ENCODE measurements at places on chromosomes 1 and 21.

- DNase-seq = no peak
Observed at GRCh38 chr1:29953961-29954360, 717.6 kb downstream of the PTPRU start.

DNA sequence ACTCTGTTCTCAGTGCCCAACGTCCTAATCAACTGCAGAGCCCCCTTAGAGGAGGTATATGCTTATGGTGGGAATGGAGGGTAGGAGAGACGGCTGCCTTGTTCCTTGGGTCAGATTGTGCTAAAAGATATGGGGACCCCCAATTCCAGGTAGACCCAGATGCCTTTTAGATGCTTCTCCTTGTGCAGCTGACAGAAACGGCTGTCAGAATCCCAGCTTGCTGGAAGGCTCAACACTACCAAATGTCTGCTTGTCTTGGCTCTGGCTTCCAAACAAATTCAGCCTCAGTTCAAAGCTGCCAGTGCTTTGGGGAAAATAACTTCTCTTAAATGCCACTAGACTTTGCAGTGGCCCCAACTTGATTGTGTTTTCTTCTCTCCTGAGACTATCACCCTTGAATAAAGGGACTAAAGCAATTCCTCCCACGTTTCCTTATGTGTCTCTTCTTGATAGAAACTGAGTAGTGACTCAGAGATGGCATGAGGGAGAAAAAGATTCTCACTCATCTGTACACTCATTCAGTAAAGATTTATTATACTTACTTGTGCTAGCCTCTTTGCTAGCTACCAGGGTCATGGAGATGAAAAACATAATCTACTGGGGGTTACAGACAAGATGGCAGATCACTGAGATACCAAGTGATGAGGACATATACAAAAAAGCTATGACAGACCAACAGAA, 3.4 kb upstream of the RNF19B start:
- no peak for DNase-seq

DNA sequence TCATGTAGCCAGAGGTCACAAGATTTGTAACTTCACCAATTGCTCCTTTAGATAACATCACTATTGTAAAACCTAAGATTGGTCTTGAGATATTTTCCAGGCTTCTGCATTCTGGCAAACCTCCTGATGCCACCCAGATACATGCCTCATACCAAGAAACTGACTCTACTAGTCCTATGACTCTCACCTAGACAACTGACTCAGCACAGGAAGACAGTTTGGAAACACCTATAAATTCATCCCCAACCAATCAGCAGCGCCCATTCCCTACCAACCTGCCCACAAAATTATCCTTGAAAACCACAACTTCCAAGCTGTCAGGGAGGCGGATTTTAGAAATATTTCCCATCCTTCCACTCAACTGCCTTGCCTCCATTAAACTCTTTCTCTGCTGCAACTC, 2.6 kb downstream of the NME7 start:
- DNase-seq = no peak

DNA sequence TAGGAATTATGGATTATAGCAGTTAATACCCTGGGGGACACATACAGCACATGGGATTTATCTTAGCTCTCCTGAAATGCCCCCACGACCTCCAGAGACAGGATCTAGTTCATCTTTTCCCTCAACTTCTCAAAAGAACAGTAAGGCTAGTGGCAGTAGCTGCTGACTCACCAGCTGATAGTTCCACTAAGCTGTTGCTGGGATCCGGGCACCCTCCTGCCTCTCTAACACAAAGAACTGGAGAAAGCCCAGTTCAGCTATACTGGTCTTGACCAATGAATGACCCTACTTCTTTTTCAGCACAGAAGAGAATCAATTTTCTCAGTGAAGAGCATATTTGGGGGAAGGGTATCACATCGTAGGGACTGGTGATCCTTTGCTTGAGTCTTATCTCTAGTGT, 84.1 kb downstream of the PGBD5 start:
- DNase-seq = no peak

DNA sequence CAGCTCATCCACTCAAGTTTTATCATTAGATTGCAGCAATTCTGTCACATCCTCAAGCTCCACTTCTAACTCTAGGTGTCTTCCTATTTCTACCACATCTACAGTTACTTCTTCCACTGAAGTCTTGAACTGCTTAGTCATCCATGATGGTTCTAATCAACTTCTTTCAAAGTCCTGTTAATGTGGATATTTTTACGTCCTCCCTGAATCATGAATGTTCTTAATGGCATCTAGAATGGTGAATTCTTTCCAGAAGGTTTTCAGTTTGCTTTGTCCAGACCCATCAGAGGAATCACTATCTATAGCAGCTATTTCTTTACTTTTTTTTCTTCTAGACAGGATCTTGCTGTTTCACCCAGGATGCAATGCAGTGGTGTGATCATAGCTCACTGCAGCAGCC, 78.0 kb upstream of the RNPC3 start:
- no peak for DNase-seq

DNA sequence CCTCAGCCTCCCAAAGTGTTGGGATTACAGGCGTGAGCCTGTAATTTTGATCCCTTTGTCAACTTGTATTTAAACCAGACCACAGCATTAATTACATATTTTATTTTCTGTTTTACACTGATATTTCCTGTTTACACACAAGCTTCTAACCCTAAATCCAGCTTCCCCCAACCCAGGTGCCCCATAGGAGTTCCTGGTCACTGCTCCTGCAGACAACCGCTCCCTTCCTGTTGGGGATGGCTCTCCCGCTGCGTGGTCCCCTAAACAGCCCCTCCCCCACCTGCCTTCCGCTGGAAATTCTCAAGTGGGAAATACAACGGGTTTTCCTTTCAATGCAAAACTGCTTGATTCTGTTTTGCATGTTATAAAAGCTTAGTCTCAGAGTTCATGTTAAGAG, 3.7 kb downstream of the CSTB start:
- no peak for DNase-seq

GRCh38 chr1:199161319-199161680, 522.5 kb downstream of the PTPRC start:
- no peak for DNase-seq

- no peak for DNase-seq
Observed at GRCh38 chr1:168223681-168224540, 1.9 kb upstream of the SFT2D2 start.

- DNase-seq = no peak
Observed at GRCh38 chr1:1272341-1273208, 1.1 kb downstream of the UBE2J2 start.

GRCh38 chr21:22885079-22885478, 1886.9 kb downstream of the NCAM2 start:
- DNase-seq = no peak

DNA sequence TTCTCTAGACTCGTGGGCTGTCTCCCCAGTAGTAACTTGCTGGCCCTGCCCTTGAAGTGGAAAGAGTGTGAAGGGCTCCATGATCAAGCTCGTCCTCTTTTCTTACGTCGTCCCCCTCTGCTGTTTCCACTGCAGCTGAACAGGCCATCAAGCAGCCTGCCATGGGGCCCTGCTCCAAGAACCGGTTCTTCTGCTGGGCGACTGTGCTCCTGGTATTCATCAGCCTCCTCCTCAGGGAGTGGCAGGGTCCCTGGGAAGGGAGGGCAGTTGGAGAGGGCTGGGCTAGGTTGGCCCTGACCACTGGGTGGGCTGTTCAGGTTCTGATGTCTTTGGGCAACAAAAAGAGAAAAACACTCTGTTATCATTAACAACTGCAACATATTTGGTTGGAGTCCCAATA, 151.5 kb downstream of the FCRL5 start:
- DNase-seq = no peak

GRCh38 chr1:207858806-207859205, 52.1 kb downstream of the CD34 start:
- no peak for DNase-seq

GRCh38 chr1:218585511-218586184, 240.5 kb downstream of the TGFB2 start:
- DNase-seq = no peak

DNA sequence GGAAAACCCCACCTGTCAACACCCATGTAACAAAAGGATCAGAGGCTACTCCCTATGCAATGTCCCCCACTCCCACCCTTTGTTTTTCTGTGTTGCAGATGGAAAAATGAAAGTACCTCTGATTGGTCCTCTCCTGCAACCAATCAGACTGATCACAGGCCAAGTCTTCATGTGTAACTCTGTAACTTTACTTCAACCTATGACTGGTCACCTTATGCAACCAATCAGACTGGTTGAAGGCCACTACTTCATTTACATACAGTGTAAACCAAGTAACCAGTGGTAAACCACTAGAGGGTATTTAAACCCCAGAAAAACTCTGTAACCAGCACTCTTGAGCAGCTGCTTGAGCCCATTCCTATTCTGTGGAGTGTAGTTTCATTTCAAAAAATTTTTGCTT, 266.3 kb upstream of the OLFM3 start:
- no peak for DNase-seq

DNA sequence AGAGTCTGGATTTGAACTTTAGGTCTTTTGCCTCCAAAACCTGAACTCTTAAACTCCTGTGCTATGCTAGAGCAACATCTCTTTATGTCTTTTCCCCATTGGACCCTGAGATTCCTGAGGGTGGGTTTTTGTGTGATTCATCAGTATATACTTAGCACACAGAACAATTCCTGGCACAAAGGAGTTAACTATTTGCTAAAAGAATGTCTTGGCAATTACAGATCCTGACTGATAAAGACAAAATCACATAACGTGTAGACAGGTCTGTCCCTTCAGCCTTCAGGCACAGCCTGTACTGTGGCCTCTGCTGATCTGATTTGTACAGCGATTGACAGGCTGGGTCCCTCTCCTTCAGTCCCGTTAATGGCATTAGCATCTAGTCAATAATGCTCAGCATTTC, 162.4 kb upstream of the BEND5 start:
- no peak for DNase-seq

DNA sequence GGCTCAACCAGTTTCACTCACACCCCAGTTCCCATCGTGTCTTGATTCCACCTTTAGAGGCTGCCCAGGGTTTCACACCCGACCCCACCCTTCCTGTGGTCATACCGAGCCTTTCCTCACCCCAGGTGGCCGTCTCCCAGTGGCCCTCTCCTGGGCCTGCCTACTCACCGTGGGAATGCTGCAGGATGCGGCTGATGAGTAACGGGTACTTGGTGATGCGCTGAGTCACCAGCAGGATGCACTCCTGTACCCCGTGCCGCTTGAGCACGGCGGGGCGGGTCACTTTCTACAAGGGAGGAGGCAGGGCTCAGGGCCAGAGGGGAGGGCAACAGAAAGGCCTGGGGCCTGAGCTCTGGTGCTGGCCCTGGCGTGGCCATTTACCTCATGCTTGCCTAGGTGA, 16.4 kb downstream of the ARHGEF2 start:
- no peak for DNase-seq

GRCh38 chr1:61241973-61242381, 159.6 kb downstream of the NFIA start:
- DNase-seq = no peak

DNA sequence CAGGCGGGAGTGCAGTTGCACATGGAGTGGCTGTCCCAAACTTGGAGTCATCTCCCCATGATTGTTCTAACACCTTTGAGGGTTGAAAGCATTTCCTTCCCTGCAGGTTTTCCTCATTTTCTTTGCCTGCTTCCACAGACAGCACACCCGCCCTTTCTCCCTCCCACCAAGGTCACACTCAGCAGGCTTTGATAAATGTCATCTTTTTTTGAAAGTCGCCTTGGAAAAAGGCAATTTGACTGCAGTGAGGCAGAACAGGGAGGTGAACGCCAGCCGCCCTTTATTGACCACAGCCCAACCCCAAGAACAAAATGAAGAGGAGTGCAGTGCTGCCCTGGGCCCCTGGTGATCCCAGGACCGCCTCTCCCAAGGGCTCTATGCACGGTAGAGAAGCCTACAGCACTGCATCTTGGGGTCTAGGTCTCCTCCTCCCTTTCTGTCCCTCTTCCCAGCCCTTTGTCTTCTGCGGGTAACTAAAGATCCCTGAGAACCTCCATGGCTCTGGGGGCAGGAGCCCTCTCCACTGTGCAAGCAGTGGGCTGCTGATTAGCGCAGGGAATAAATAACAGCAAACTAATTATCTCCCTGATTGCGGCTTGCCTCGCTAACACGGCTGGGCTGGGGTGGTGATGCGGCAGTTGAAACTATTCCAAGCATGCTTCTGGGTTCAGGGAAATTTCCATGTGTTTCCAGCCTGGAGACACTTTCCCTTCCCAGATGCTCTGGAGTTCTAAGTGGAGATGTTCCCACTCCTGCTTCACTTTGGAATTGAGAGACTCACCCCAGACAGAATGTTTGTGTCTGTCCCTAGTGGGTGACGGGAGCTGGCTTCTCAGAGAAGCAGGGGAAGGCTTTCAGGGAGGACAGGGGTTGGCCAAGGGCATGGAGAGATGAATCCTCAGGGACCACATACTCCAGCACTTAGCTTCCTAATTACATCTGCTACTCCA, 11.8 kb upstream of the AMIGO1 start:
- DNase-seq = no peak

- no peak for DNase-seq
Observed at GRCh38 chr1:34199927-34200326, 23.2 kb downstream of the C1orf94 start.

- no peak for DNase-seq
Observed at GRCh38 chr1:67997746-67998145, 52.7 kb downstream of the DIRAS3 start.

GRCh38 chr1:57989877-57990276, 556.6 kb downstream of the OMA1 start:
- no peak for DNase-seq

DNA sequence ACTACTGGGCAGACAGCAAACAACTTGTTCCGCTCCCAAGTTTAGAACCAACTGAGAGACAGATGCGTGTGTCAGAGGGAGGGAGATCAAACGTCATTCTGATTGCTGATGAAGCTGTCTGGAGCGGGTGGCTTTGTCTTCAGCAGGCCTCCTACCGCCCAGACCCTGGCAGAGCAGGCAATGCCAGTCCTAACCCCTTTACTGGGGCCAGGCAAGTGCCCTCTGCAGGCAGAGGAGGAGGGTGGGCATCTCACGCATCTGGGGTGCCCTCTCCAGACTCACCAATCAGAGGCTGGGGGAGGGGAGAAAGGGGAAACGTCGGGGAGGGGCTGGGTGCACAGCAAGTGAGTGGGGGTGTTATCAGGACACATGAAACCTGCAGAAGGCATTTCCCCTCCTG, 126.6 kb downstream of the ACTL8 start:
- no peak for DNase-seq

DNA sequence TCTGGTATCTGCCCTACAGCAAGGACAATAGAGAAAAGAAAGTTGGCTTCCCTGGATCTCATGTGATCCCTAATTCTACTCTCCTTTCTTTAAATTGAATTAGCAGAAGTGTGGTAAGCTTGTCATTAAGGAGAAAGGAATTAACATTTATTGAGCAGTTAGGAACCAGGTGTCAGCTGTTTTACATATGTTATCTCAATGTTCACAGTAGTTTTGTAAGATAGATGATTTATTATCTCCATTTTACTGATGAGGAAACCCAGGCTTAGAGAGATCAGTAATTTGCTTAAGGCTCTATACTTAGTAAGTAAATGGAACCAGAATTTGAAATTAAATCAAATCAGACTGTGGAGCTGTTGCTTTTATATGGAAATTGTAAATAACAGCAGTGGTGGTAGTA, 8.0 kb downstream of the XPR1 start:
- no peak for DNase-seq

- DNase-seq = no peak
Observed at GRCh38 chr1:8955406-8955805, 9.7 kb downstream of the CA6 start.

GRCh38 chr1:12615865-12616708, 1.9 kb downstream of the DHRS3 start:
- no peak for DNase-seq

GRCh38 chr21:40688106-40688864, 158.7 kb downstream of the DSCAM start:
- no peak for DNase-seq

GRCh38 chr1:113993072-113993471, 13.8 kb downstream of the OLFML3 start:
- DNase-seq = no peak

- no peak for DNase-seq
Observed at GRCh38 chr1:164983023-164983650, 373.4 kb downstream of the LMX1A start.
